ENCODE measurements at places on chromosomes 5 and 9.

DNA sequence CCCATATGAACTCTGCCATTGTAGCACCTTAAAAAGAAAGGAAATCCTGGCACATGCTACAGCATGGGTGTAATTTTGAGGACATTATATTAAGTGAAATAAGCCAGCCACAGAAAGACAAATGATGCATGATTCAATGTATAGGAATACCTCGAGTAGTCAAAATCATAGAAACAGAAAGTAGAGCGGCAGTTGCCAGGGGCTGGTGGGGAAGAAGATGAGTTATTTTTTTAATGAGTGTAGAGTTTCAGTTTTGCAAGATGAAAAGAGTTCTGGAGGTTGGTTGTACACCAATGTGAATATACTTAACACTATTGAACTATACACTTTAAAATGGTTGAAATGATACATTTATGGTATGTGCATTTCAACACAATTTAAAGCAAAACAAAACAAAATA, 133.0 kb downstream of the ZDHHC21 start:
- DNase-seq = no peak

GRCh38 chr5:1199649-1200494, 1.5 kb upstream of the SLC6A19 start:
- DNase-seq = no peak

- DNase-seq = peak; percentile 77
Measured at GRCh38 chr9:70924895-70925547, 196.4 kb downstream of the TRPM3 start.

GRCh38 chr5:177357459-177358351, at the start of gene RGS14:
RGS14 (plus strand) TSS chr5:177357924; CDS start chr5:177358025, 101 bp downstream.
- DNase-seq = no peak

DNA sequence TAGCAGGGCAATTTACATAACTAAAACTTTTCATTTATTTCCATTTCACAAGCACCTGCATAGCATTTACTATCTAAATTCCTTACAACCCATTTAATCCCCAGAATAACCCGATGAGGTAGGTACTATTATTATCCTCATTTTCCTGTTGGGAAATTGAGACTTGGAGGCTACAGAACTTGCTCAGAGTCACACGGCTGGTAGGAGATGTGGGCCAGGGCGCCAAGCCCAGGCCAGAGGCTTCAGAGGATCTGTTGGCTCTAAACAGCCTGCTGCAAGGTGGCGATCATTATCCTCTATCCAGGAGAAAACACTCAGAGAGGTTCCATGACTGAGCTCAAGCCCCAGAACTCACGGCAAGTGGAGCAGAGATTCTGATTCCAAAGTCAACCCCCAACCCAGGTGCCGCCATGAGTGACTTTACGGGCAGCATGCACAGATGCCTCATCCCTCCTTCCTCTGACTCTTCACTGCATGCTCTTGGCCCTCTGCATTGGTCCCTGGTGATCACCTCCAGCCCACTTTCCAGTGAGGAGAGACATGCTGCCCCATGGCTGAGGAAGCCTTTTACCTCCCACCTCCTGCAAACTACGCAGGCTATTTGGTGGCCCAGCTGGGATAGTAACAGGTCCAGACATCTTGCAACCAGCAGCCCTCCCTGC, 168.4 kb upstream of the FSTL4 start:
- no peak for DNase-seq
